Renal pelvis (tissue), 12 donors: ENCODE measurements at places on chromosomes 3 and 15. TPM values are rescaled to one million over a fixed set of nuclear protein-coding genes. Genes with fewer than 3 reads are reported as not detected.

The CAMKV gene
- polyA plus RNA-seq, result 0.26 TPM

The GABRG3 gene
- 1.7 TPM for polyA plus RNA-seq

The SHISA5 gene
- 126 TPM for polyA plus RNA-seq

The GPR62 gene
- polyA plus RNA-seq, result 0.64 TPM

The GPR149 gene
- polyA plus RNA-seq, result not detected

The C3orf49 gene
- 0.46 TPM for polyA plus RNA-seq

The SMCO1 gene
- polyA plus RNA-seq, result not detected

The MCTP2 gene
- polyA plus RNA-seq, result 14.0 TPM

The GASK1A gene
- 5.4 TPM for polyA plus RNA-seq

The CEP19 gene
- 4.3 TPM for polyA plus RNA-seq

The FGF7 gene
- 15.2 TPM for polyA plus RNA-seq

The CHL1 gene
- polyA plus RNA-seq, result 19.6 TPM

The DNAH12 gene
- polyA plus RNA-seq, result 1.7 TPM

DNA sequence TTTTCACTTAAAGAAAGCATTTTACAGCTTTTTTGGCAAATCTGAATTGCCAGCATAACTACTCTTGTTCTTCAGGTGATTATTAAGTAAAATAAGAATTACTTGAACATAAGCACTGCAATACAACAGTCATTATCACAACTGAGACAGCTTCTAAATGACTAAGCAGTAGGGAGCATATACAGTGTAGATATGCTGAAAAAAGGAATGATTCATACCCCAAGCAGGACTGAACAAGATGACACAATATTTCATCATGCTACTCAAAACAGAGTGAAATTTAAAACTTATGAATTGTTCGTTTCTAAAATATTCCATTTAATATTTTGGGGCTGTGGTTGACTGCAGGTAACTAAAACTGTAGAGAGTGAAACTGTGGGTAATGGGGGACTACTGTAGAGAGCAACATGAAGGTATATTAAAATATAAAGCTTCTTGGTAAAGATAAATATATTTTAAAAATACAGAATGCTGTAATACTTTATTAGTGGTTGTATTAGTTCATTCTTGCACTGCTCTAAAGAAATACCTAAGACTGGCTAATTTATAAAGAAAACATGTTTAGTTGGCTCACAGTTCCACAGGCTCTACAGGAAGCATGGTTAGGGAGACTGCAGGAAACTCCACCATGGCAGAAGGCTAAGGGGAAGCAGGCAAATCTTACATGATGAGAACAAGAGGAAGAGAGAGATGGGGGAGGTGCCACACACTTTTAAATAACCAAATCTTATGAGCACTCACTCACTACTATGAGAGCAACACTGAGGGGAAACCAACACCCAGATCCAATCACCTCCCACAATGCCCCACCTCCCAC is 84.8 kb downstream of the DCLK3 start:
- DNase-seq, result no peak

- no peak for DNase-seq
These were observed 182.5 kb downstream of the TPRG1 start for GRCh38 chr3:189353988-189354889.

DNA sequence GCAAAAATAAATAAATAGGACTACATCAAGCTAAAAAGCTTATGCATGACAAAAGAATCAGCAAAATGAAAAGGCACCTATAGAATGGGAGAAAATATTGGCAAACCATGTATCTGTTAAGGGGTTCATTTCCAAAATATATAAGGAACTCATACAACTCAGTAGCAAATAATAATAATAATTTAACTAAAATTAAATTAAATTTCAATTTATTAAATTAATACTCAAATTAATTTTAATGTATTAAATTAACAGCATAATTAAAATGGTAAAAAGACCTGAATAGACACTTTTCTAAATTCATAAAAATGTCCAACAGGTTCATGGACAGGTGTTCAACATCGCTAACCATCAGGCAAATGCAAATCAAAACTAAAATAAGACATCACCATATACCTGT is 34.0 kb upstream of the THBS1 start:
- DNase-seq, result no peak

GRCh38 chr3:172687501-172687900 is 23.4 kb downstream of the NCEH1 start:
- no peak for DNase-seq

DNA sequence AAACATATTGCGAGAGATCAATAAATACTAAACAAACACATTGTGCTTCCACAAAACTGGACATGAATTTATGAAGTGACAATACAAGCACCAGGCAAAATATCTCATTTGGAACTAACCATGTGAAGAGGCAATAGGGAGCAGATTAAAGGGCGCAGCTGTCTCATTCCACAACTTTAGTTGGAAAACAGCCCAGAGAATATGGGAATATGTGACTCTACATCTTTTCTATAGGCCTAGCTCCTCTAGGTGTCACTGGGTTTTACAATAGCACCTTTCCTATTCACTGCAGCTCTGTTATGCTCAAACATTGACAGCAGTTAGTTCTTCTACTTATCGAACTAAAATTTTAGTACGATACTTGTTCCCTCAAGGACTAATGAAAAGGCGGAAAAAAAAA is 866.3 kb upstream of the GBE1 start:
- no peak for DNase-seq

DNA sequence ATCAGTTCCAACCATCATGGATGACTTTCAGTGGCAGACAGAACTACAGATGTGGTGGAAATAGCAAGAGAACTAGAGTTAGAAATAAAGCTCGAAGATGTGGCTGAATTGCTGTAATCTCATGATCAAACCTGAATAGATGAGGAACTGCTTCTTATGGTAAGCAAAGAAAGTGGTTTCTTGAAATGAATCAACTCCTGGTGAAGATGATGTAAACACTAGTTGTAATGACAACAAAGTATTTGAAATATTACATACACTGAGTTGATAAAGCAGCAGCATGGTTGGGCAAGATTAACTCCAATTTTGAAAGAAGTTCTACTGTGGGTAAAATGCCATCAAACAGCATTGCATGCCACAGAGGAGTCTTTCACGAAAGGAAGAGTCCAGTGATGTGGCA is 131.7 kb upstream of the FAM3D start:
- no peak for DNase-seq

DNA sequence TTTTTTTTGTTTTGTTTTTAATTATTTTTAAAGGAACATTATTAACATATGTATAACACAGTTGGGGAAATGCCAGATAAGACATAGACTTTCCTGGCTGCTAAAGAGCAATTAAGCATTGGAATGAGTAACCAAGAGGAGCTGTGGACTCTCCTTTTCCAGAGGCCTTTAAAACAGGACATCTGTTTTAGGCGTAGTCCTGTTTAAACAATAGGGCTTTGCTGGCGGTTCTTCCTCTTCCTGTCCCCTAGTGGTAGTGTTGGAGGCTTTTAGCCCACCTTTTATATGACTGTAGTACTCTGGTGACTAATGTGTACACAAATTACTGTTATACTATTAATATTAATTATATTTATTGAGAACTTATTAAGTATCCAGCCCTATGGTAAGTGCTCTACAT is 81.9 kb downstream of the PPARG start:
- DNase-seq, result no peak

GRCh38 chr3:64717872-64718613 is 30.2 kb upstream of the ADAMTS9 start:
- DNase-seq, result no peak

DNA sequence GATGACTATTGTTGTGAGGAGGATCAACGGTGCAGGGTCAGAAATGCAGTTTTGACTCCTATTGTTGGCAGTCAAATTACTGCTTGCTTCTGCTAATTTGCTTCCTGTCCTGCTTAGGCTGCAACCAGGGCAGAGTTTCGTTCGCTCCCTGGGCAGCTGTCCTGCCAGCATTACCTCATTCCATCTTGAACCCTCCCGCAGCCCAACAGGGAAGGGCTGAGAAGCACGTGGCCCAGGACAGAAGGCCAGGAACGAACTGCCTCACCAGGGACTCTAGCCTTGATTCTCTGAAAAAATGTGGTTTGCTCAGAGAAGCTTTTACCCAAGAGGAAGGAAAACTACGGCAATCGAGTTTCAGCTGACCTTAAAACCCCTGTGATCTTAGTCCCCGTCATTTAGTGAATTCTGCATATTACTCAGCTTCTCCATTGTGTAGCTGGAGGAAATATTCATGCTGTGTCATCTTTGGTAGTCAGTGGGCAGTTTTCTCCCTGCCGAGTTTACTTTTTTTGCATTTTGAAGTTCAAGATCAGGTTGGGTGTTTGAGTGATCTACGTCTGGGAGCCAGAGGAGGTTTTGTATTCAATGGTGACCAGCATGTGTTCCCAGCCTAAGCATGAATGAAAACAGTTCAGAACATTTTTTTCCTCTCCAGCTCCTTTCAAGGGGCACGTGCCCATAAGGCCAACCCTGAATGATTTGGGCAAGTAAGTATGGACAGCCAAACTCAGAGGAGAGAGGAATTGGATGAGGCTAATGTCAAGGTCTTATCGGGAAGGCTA is 23.0 kb downstream of the TLNRD1 start:
- no peak for DNase-seq

GRCh38 chr3:149781741-149782140 is 10.6 kb downstream of the ANKUB1 start:
- no peak for DNase-seq

GRCh38 chr3:42668793-42669217 is 15.3 kb downstream of the ZBTB47 start:
- DNase-seq, result no peak
